ENCODE measurements at places on chromosomes 1 and 21. TPM values are rescaled to one million over a fixed set of nuclear protein-coding genes. Genes with fewer than 3 reads are reported as not detected.

Gene AIDA
- 57.9 TPM for total RNA-seq

Gene NEXN
- total RNA-seq: 0.09 TPM

Gene MFSD2A
- 28.7 TPM for total RNA-seq

Gene C1orf146
- total RNA-seq: not detected

- H3K27ac ChIP-seq: no peak overlapping the region
- no peak overlapping the region for H3K4me3 ChIP-seq
- DNase-seq: no peak
Measured at GRCh38 chr1:76418531-76418930, 344.0 kb downstream of the ST6GALNAC3 start.

GRCh38 chr1:147470079-147470478 is 71.2 kb upstream of the BCL9 start:
- H3K4me3 ChIP-seq: no peak overlapping the region
- peaks cover 5% of the 10 kb centered on the region for H3K27me3 ChIP-seq
- no peaks in the 10 kb centered on the region for H3K36me3 ChIP-seq
- H3K27ac ChIP-seq: no peak overlapping the region

DNA sequence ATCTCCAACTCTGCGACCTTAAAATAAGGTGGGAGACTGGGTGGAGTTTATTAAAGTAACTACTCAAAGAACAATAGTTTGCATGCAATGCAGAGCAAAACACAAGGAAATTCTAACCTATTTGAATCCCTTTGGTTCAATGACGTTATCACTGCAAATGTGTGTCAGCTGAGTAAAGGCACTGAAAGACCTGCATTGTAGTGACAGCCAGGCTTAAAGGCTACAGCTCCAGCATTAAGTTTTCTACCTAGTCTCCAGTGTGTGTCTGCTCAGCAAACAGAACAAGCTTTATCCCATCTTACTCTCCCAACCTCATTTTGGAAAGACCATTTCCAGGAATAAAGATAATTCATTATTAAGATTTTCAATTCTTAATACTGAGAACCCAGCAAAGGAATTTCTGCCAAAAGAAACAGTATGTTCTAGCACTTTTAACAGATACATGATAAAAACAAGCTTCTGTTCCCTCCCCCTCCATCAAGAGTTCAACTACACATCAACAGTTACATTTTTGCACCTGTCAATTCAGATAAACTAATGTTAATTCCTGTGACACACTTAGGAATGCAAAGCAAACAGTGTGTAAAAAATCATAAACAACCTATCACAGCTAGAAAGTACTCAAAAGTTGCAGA is 14.2 kb downstream of the PTP4A2 start:
- no peak for DNase-seq
- no peaks in the 10 kb centered on the region for H3K27me3 ChIP-seq
- H3K36me3 ChIP-seq: peaks cover 4% of the 10 kb centered on the region

GRCh38 chr1:182149411-182149965 is 88.0 kb upstream of the ZNF648 start:
- peak overlapping the region; percentile 29 for H3K27ac ChIP-seq
- no peak overlapping the region for H3K4me3 ChIP-seq
- no peaks in the 10 kb centered on the region for H3K4me1 ChIP-seq
- no peak for DNase-seq

GRCh38 chr1:43639976-43640794 is 9.8 kb upstream of the KDM4A start:
- DNase-seq: no peak

- H3K27ac ChIP-seq: no peak overlapping the region
- no peaks in the 10 kb centered on the region for H3K27me3 ChIP-seq
- H3K4me1 ChIP-seq: no peaks in the 10 kb centered on the region
- no peaks in the 10 kb centered on the region for H3K36me3 ChIP-seq
- H3K4me3 ChIP-seq: no peak overlapping the region
Measured at GRCh38 chr1:226816576-226816975, 53.8 kb upstream of the PSEN2 start.

DNA sequence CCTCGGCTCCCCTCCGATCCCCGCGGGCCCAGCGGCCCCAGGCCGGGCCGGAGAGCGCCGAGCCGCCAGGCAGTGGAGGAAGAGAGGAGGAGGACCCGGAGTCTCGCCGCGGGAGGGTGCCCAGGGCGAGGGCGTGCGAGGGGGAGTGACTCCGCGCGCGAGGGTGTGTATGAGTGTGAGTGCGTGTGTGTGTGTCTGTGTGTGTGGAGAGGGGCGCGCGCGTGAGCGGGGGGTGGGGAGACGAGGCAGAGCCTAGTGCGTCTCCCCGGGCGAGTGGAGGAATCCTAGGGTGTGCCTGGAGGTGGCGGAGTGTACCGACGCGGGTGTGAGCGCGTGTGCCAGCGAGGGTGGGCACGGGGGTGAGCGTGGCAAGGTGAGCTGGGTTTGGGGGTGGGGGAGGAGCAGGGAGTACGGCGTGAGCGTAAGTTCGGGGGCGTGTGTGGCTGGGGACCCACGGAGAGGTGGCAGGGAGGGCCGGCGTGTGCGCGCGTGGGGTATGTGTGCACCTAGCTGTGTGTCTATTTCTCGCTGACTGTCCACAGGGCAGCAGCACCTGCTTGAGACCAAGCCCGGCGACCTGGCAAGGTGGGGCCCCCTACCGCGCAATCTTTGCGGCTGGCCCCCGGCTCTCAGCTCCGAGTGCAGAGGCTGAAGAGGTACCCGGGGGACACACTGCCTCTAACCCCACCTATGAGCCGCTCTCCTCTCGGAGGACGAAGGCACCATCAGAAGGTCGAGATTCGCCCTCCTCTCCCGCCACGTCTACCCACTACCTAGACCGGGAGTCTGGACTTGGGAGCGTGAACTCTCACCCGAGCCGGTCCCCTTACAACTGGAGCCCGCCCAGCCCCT is 784 bp upstream of the KCND3 start:
- H3K36me3 ChIP-seq: no peaks in the 10 kb centered on the region
- H3K4me3 ChIP-seq: no peak overlapping the region
- no peaks in the 10 kb centered on the region for H3K4me1 ChIP-seq
- H3K27ac ChIP-seq: no peak overlapping the region
- DNase-seq: no peak
- H3K27me3 ChIP-seq: peaks cover 31% of the 10 kb centered on the region

DNA sequence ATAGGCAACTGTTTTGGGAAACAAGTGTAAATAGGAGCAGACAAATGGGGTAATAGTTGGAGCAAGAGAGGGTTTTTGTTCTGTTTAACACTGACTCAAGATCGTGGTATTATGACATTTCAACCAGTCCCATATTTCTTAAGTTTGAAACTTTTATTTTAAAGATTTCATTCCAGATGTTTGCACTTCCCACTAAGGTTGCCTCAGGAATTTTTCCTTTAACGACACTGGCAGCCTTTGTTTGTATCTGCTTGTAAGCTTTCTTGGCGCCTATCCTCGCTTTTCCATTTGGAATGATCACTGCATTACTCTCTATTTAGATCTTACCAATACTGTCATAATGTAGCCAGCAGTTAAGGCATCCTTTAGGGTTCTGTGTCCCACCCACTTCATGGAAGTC is 67.7 kb downstream of the ALG6 start:
- no peak overlapping the region for H3K27ac ChIP-seq
- H3K4me1 ChIP-seq: no peaks in the 10 kb centered on the region
- no peaks in the 10 kb centered on the region for H3K27me3 ChIP-seq
- no peaks in the 10 kb centered on the region for H3K36me3 ChIP-seq
- no peak overlapping the region for H3K4me3 ChIP-seq
- no peak for DNase-seq

DNA sequence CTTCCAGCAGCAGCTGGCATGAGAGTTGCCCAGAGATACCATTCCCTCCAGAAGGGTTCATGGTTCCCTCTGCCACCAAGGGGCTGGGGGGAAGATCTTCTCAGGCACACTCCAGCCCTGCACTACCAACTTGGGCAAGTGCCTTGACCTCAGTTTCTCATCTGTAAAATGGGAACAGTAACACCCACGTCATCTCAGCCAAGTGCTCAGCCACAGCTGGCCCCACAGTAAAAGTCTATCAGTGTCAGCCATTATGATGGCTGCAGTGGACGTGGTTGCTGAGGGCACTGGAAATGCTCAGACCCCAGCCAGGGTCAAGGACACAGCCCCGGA is 16.3 kb upstream of the TAS1R2 start:
- H3K27me3 ChIP-seq: no peaks in the 10 kb centered on the region
- H3K4me1 ChIP-seq: no peaks in the 10 kb centered on the region
- no peak for DNase-seq
- H3K4me3 ChIP-seq: no peak overlapping the region
- no peaks in the 10 kb centered on the region for H3K36me3 ChIP-seq

DNA sequence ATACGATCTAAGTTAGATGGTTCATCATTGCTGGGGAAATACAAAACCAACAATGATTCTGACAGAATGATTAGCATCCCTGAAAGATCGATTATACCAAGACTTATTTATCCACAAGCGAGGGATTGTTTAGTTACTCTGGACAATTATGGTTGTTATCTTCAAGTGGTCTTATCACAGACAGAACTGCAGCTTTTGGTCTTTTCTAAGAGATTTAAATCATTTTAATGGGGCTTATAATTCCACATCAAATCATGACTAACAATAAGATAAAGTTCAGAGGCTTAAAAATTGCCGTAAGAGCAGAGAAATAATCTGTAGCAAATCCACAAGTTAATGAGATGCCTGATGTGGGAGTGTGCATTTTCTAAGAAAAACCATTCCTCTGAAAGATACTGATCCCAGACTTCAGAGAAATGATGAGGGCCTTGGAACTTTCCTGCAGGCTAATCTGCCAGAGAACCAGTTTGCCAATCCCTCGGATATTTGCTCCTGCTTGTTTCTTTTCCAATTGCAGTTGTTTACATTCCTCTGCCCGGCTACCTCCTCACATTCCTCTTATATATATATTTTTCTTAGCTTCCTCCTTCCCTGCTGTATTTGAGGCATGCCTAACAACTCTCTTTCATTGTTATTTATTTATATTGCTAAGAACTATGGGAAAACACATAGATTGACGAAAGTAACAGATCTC is 134.8 kb downstream of the BACH1 start:
- no peak for DNase-seq
- H3K36me3 ChIP-seq: no peaks in the 10 kb centered on the region
- H3K27ac ChIP-seq: no peak overlapping the region
- no peak overlapping the region for H3K4me3 ChIP-seq
